Breast epithelium (tissue), 4 donors: ENCODE measurements at places on chromosomes 5 and 9. TPM values are rescaled to one million over a fixed set of nuclear protein-coding genes. Genes with fewer than 3 reads are reported as not detected.

GRCh38 chr9:34623374-34624235, 3.3 kb upstream of the DCTN3 start:
- no peak for DNase-seq

DNA sequence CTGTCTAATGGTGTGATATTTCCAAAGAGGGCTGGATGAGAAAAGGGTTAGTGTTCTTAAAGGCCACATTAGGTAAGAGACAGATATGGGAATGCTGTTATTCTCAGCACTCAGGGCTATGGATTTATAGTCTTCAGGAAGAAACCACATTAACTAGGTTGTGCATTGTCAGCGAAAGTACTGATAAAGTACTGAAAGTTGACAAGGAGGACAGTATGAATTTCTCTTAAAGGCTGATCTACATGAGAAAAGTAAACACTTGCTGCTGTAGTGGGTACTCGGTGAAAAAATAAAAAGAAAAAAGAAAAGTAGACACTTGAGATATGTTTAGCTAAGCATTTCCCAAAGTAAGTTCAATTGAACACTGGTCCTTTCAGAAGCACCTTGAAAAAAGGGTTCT, 381.0 kb upstream of the RPS23 start:
- DNase-seq: no peak

DNA sequence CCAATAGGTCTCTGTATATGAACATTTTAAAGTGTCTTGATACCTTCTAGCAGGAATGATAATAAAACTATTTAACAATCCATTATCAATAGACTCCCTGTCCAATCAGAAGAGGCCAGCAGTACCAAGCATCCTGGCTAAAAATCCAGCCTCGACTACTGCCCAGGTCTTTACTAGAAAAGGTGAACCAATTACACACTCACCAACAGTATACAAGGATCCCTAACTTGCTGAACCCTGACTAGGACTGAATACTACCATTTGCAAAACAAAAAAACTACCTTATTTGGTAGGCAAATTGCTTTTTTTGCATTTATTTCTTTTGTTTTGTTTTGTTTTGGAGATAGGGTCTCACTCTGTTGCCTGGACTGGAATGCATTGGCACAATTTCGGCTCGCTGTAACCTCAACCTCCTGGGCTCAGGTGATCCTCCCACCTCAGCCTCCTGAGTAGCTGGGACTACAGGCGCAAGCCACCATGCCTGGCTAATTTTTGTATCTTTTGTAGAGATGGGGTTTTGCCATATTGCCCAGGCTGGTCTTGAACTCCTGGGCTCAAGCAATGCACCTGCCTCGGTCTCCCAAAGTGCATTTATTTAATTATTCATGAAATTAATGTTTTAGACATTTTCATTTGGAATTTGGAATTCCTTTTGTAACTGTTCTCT, 27.5 kb downstream of the FNBP1 start:
- no peak for DNase-seq

DNA sequence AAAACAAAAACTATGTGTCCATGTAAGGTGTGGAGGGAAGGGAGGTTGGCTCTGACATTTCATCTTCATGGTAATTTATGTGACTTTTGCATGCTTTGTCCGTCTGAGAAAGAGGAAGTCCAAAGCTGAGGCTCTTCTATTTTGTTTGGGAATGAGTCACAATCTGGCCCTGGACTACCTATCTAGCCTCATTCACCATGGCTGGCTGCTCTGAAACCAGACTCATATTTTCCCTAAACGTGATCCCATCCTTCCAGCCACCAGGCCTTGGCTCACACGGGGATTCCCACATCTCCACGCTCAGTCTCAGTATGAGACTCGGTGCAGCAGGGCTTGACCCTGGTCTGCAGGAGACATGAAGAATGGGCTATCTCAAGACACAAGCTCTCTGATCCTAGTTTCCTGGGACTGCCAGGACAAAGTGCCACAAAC, 672.8 kb downstream of the ACTL7B start:
- DNase-seq: no peak

- DNase-seq: no peak
Observed at GRCh38 chr9:28443461-28443860, 870.2 kb upstream of the C9orf72 start.

- DNase-seq: no peak
Observed at GRCh38 chr5:123180178-123180577, 91.1 kb downstream of the PRDM6 start.

DNA sequence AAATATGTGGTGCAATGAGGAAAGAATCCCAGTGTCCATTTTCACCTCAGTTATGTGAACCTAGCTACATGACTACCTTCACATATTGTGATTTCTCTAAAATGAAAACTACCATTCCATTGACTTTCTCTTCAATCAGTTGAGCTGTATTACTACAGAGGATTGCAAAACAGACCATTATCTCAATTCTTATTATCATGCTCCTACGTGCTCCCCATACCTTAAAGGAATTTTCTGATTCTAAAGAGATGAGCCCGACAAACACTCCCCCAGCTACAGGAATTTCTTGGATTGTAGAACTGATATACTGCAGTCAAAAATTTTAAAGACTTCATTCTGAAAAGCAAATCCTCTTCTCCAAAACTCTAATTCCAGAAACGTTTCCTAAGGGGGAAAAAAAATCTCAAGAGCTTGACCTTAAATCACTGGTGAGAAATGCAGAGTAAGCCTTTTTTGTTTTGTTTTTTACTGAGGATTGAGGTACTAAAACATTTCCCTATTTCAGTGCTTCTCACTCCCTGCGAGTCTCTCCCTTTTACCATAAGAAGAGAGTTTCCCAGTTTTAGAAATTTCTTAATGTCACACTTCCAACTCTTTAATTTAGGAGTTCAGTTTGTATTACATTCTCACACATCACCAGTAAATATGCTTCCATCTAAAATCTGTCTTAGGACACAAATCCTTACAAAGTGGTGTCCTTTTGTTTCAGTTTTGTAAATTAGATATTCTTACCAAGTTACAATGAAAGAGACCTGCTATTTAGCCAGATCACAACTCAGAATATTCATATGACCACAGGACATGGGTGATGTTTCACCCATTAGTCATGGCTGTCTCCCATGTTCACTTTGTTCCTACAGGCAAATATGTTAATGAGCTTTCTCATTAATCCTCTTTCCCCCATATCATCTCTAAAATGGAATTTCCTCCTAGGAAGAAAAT, 203.8 kb downstream of the TSSK1B start:
- no peak for DNase-seq

- DNase-seq: no peak
Observed at GRCh38 chr9:32456564-32456963, 69.4 kb downstream of the RIGI start.

PCDHA1 gene
- not detected for total RNA-seq

CDX1 gene
- total RNA-seq: not detected

CNTNAP3 gene
- 23.9 TPM for total RNA-seq

IRF1 gene
- 18.0 TPM for total RNA-seq

IRX1 gene
- 19.7 TPM for total RNA-seq

DNA sequence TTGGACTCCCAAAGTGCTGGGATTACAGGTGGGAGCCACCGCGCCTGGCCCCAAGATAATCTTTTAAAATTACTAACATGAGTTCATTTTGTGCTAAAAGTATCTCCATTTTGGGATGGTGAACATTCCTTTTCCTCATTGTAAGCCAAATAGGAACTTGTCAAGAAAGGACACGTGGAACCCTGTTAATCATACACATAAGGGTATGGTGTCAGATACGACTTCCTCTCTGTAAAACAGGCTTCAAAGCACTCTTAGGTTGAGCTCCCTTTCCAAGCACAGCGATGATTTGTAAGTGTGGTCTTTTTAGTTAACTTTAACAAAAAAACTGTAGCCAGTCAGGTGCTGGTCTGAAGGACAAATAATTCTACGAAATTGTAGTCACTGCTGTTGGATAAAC, 132.7 kb downstream of the UNC13B start:
- no peak for DNase-seq

GRCh38 chr5:124652514-124652819, 94.0 kb downstream of the ZNF608 start:
- DNase-seq: no peak

DNA sequence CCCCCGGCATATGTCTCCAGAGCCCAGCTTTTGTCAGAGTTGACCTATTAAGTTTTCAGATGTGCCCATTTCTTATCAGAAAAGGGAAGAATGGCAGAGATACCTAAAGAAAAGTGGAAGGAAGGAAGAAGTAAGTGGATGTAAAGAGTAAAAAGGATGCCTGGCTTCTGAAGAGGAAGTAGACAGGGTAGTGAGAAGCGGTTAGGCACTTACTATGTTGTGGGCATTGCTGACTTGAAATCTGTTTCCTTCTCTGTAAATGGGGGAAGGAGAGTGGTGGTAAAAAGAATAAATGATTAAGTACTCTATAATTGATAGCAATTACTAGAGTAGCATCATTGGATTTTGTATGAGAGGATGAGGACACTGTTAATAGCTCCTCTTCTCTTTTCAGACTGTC, 9.9 kb downstream of the ANP32B start:
- no peak for DNase-seq

DNA sequence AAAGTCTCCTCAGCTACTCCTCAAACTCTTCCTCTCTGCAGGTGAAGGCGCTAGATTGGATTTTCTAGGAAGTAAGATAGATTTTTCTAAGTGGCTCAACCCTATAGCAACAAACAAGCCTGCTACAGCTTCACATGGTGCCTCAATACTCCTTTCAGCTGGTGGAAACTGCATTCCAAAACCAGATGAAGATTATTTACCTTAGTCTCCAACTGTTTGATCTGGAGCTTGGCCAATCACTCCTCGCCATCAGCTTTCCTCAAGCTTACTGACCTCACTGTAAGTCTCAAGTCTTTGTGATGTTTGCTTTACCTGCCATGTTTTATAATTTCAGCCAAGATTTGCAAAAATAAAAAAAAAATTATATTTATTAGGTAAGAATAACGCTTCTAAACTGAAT, 622.4 kb downstream of the CHSY3 start:
- DNase-seq: no peak

SLC34A3 gene
- total RNA-seq: not detected

DNA sequence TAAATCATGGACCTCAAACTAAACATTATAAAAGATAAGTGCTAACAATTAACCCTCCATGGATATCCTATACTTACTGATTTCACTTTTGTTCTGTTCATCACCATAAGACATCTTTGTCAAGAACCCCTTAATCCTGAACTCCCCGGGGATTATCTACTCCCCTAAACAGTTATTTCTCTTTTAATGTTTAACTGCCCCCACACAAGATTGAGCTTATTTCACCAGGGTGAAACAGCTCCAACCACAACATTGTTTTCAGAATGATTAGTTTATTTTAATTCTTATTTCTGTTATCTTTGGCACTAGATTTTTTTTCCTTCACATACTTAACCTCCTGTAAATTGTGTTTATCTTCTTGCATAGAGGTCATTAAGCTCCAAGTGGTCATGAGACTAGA, 103.2 kb upstream of the HCN1 start:
- DNase-seq: no peak

GRCh38 chr5:178368274-178368673, 135.7 kb upstream of the PHYKPL start:
- DNase-seq: no peak

GRCh38 chr9:129620669-129621295, at the start of gene C9orf50:
Gene C9orf50, minus strand, starts transcription at chr9:129621101. Its CDS starts 527 bp downstream, at chr9:129620574.
- DNase-seq: no peak

DNA sequence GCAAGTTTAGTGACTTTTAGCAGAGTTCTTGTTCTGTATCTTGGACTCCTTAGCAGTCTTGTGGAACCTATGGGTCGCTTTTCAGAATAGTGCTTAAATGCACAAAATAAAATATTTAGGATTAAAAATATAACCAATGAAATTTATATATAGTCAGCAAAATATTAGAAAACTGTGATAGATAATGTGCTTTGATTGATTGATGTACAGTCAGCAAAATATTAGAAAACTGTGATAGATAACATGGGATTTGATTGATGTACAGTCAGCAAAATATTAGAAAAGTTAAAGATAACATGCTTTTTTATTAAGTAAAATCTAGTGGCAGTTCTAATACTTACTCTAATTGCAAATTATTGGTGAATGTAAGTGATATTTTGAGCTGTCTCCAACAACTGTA, 16.1 kb downstream of the PALM2AKAP2 start:
- no peak for DNase-seq

- no peak for DNase-seq
Observed at GRCh38 chr5:27947088-27947487, 908.7 kb upstream of the CDH9 start.

POU4F3 gene
- total RNA-seq: not detected

USP20 gene
- 22.3 TPM for total RNA-seq

DNA sequence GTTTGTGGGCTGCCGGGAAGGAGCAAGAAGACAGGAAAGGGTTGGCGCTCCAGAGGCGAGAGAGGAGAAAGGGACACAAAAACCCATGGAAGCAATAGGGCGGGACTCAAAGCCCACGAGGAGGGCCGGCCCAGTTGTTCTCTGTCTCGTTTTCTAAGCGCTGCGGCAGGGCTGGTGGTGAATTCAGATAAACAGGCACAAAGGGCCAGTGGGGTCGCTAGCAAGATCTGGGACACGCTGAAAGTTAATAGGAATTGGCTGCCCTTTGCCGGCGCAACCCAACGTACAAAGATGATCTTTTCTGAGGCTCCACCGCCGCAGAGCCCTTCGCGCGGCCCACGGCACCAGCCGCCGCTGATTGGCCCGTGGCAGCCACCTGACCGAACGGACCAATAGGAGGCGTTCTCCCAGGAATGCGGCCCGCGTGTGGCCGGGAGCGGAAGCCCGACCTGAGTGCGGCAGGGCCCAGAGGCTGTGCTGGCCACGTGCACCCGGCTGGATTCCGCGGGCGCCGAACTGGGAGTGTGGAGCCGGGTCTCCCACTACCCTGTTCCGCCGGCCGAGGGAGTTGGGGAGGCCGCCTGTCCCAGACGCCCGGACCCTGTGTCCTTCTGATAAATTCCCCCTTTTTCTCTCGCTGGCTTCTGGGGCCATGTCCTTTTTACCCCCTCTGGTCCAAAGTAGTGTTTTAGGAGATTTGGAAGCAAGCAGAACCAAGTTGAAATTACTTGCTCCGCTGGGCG, 16.8 kb upstream of the NSD1 start:
- peak; percentile 82 for DNase-seq

DNA sequence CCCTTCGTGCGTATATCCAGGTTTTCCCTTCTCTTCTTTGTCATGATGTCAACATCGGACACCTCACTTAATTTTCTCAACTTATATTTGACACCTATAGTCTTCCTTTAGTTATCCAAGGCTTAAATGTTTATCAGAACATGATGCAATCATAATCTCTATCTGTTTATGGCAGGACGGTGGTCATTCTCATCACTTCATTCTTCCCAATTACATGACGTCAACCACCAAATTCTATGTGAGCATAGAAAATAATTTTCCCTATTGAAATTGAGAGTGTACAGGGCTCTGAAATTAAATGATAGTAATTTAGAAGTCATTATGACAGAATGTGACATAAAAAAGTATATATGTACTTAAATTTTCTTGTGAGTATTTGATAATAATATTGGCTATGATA, 345.4 kb downstream of the CDH9 start:
- DNase-seq: no peak

GRCh38 chr9:38639577-38639940, 19.2 kb upstream of the ANKRD18A start:
- no peak for DNase-seq

- DNase-seq: no peak
Observed at GRCh38 chr9:84111726-84112125, 131.1 kb downstream of the RMI1 start.

MYOT gene
- total RNA-seq: 11.0 TPM
